Activated naive CD8-positive, alpha-beta T cell treated with anti-CD3 and anti-CD28 coated beads for 36 hours (primary cell): ENCODE measurements at places on chromosomes 12 and 14. TPM values are rescaled to one million over a fixed set of nuclear protein-coding genes. Genes with fewer than 3 reads are reported as not detected.

GPR84 gene
- total RNA-seq = 0.62 TPM

RNFT2 gene
- total RNA-seq = 16.9 TPM

GAS2L3 gene
- total RNA-seq = 1.5 TPM

EMC9 gene
- total RNA-seq = 39.1 TPM

NEUROD4 gene
- total RNA-seq = not detected

AKAP5 gene
- 1.4 TPM for total RNA-seq

DNA sequence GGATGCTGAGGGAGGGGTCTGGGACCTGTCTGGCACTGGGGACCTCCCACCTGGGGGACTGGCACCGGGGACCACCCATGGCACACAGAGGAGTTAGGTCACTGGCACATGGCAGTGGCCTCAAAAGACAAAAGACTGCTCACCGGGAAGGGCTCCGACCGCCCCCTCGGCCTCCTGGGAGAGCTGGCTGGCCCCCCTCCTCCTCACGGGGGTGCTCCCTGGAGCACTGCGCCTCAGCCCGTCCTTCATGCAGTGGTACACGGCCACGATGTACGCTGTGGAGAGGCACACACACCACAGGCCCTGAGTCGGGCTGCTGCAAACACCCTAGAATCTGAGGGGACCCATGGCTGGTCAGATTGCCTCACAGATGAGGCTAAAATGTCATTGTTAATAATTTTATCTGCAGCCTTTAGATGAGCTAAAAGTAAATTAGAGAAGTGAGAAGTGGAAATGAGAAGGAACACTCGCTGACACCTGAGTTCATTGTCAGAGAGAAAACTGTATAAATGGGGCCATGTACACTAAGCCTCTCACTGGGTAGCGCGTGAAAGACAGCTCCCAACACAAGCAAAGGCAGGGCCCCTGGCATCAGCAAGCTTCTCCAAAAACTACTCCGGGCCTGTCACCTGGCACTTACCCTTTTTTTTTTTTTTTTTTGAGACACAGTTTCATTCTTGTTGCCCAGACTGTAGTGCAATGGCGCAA is 14.1 kb downstream of the P2RX2 start:
- no peak overlapping the region for H3K4me3 ChIP-seq
- no peaks in the 10 kb centered on the region for H3K27me3 ChIP-seq
- H3K36me3 ChIP-seq = peaks cover 49% of the 10 kb centered on the region
- H3K27ac ChIP-seq = no peak overlapping the region
- no peaks in the 10 kb centered on the region for H3K4me1 ChIP-seq

GRCh38 chr14:102557434-102558226 is 34.8 kb upstream of the RCOR1 start:
- no peak overlapping the region for H3K4me3 ChIP-seq
- no peak overlapping the region for H3K27ac ChIP-seq
- no peaks in the 10 kb centered on the region for H3K36me3 ChIP-seq
- H3K27me3 ChIP-seq = no peaks in the 10 kb centered on the region
- no peak for DNase-seq
- no peaks in the 10 kb centered on the region for H3K4me1 ChIP-seq

GRCh38 chr12:125455556-125455955 is 390.3 kb downstream of the AACS start:
- no peaks in the 10 kb centered on the region for H3K4me1 ChIP-seq
- H3K27me3 ChIP-seq = peaks cover 24% of the 10 kb centered on the region
- no peak overlapping the region for H3K27ac ChIP-seq

DNA sequence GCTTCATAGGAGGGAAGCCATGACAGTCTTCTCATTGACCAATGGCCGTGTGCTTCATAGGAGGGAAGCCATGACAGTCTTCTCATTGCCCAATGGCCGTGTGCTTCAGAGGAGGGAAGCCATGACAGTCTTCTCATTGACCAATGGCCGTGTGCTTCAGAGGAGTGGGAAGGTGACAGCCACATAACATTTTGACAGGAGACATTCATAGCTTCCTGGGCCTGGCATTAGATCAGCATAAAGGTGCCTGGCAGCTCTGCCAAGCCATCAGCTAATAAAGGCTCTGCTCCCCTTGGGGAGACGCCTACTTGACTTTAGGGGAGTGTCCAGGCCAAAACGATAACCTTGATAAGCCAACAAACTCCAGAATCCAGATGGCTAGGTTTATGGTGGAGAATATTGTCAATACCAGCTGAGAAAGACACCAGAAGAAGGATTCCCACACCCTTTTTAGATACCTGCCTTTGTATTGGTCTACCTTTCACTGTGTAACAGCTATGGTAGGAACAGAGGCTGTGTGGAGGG is 274.0 kb upstream of the FKBP4 start:
- H3K4me3 ChIP-seq = no peak overlapping the region
- no peaks in the 10 kb centered on the region for H3K27me3 ChIP-seq
- H3K4me1 ChIP-seq = no peaks in the 10 kb centered on the region
- no peak overlapping the region for H3K27ac ChIP-seq

DNA sequence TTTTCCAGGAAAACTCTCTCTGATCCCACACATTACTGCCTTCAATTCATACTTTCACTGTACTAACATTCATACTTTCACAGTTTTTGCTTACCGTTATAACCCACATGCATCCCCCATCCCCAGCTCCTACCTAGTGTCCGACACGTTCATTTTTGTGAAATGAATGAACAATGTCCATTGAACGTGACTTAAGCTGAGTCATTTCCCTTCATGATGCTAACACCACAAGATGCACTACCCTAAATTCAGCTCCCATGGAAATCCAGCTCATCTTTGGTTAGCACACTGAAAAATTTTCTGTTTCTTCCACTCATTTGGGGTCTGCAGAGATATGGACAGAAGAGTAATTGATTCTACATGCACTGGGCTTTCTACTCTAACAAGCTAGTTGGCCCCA is 84.7 kb downstream of the GALNT4 start:
- no peak overlapping the region for H3K4me3 ChIP-seq
- H3K27me3 ChIP-seq = no peaks in the 10 kb centered on the region
- DNase-seq = no peak
- peaks cover 60% of the 10 kb centered on the region for H3K36me3 ChIP-seq
- peaks cover 4% of the 10 kb centered on the region for H3K4me1 ChIP-seq
- no peak overlapping the region for H3K27ac ChIP-seq
